ENCODE measurements at places on chromosomes 1 and 21.

DNA sequence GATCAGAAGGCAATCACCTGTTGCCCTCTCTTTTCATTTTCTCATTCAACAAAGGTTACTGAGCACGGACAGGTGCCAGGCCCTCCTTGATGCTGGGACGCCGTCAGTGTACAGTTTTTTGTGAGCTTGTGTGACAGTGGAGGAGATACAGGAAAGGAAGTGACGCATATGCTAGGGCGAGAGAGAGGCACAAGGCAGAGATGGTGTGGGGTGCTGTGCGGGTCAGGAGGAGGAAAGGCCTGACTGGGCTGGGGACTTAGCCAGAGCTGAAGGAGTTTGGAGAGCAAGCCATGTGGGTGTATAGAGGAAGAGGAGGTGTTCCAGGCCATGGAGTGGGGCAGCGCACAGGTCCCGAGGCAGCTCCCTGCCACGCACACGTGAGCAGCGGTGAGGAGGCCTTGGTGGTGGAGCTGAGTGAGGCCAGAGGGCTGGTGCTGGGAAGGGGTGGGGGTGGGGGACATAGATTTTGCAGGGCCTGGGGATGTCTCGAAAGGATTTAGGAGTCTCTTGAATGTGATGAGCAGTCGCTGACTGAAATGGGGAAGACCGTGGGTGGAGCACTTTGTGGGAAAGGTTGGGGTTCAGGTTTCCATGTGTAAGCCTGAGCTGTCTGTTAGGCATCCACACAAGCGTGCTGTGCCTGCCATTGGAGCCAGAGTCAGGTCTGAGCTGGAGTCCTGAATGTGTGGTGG is 46.0 kb downstream of the TRAPPC10 start:
- no peaks in the 10 kb centered on the region for H3K27me3 ChIP-seq
- no peak for DNase-seq
- H3K4me3 ChIP-seq, result no peak overlapping the region
- peaks cover 12% of the 10 kb centered on the region for H3K4me1 ChIP-seq
- peak overlapping the region; percentile 79 for H3K27ac ChIP-seq
- H3K36me3 ChIP-seq, result no peaks in the 10 kb centered on the region

- H3K4me3 ChIP-seq, result no peak overlapping the region
- no peaks in the 10 kb centered on the region for H3K36me3 ChIP-seq
- DNase-seq, result no peak
- H3K27ac ChIP-seq, result no peak overlapping the region
Measured at GRCh38 chr1:245380790-245381535, 226.2 kb downstream of the KIF26B start.

DNA sequence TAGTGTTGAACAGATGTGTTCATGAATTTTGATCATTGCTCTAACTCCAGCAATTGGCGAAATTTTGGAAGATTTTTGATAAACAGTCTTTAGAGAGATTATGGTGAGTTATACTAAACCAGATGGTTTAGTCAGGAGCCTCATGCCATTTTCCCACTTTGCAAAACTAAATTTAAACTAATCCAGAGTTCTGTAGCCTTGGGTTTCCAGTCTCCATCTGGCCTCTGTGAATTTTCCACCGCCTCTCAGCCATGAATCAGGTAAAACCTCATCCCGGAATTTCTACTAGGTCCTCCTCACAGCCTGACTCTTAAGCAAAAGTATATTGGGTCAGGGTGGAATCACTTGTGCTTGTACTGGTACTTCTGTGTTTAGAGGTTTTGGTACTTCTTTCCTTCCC is 44.8 kb downstream of the CLEC20A start:
- H3K27me3 ChIP-seq, result no peaks in the 10 kb centered on the region
- no peaks in the 10 kb centered on the region for H3K36me3 ChIP-seq
- H3K4me3 ChIP-seq, result no peak overlapping the region
- H3K4me1 ChIP-seq, result no peaks in the 10 kb centered on the region
- DNase-seq, result no peak
- no peak overlapping the region for H3K27ac ChIP-seq

DNA sequence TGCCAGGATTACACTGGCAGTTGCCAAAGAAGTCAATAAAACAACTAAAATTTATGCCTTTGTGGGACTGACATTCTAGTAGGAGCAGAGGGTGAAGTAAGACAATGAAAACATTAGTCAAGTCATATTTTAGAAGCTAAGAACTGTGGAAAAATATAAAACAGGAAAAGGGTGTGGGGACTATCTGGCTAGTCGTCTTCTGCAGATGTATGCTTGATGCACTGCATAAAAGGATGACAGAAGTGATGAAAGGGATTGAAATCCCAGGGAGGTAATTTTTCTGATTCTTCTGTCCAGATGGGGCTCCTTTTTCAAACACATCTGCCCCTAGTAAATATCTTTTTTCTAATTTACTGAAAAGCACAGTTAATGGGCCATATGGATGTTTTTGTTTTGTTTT is 706.3 kb downstream of the ADGRL2 start:
- no peak overlapping the region for H3K4me3 ChIP-seq
- no peaks in the 10 kb centered on the region for H3K4me1 ChIP-seq
- H3K27ac ChIP-seq, result no peak overlapping the region
- no peaks in the 10 kb centered on the region for H3K27me3 ChIP-seq

- H3K4me3 ChIP-seq, result no peak overlapping the region
- DNase-seq, result no peak
- peaks cover 7% of the 10 kb centered on the region for H3K27me3 ChIP-seq
- H3K27ac ChIP-seq, result no peak overlapping the region
Measured at GRCh38 chr1:241837901-241838300, 10.1 kb upstream of the EXO1 start.

- peaks cover 12% of the 10 kb centered on the region for H3K27me3 ChIP-seq
- no peak overlapping the region for H3K4me3 ChIP-seq
- DNase-seq, result no peak
- no peak overlapping the region for H3K27ac ChIP-seq
Measured at GRCh38 chr1:100852976-100853375, 41.7 kb downstream of the EXTL2 start.

DNA sequence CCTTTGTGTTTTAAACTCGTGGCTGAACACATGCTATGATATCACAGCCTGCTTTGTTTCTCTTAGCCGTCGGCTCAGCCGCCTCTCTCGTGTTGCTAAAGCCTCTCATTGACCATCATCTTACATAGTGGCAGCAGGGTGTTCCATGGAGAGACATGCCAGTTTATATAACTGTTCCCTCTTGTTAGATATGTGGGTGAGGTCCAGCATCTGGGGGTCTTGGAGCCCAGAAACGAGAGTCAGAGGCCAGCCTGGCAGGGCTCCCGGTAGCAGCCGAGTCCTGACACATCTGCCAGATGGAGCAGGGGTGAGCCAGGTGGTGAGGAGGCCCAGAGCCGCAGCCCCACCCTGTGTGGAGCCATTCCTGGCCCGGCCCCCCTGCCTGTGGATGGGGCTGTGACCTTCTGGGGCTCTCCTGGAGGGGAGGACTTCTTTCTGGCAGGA is 11.9 kb downstream of the PODN start:
- H3K4me3 ChIP-seq, result no peak overlapping the region
- H3K27ac ChIP-seq, result no peak overlapping the region
- H3K36me3 ChIP-seq, result no peaks in the 10 kb centered on the region
- no peaks in the 10 kb centered on the region for H3K4me1 ChIP-seq
- DNase-seq, result no peak

- H3K36me3 ChIP-seq, result peaks cover 28% of the 10 kb centered on the region
- no peaks in the 10 kb centered on the region for H3K27me3 ChIP-seq
- peak within 1 kb of the TSS; percentile 99 for H3K27ac ChIP-seq
- DNase-seq, result peak; percentile 79
Measured at GRCh38 chr1:156601122-156601830, at the start of gene GPATCH4. Gene GPATCH4 (minus strand): TSS chr1:156601479.

- peaks cover 2% of the 10 kb centered on the region for H3K27me3 ChIP-seq
- peak overlapping the region; percentile 3 for H3K27ac ChIP-seq
- no peak overlapping the region for H3K4me3 ChIP-seq
- H3K4me1 ChIP-seq, result peaks cover 15% of the 10 kb centered on the region
- no peak for DNase-seq
- H3K36me3 ChIP-seq, result no peaks in the 10 kb centered on the region
Measured at GRCh38 chr1:152165286-152166077, 6.5 kb upstream of the RPTN start.

- no peak overlapping the region for H3K4me3 ChIP-seq
- no peaks in the 10 kb centered on the region for H3K4me1 ChIP-seq
- no peak overlapping the region for H3K27ac ChIP-seq
- H3K36me3 ChIP-seq, result peaks cover 3% of the 10 kb centered on the region
Measured at GRCh38 chr1:171082606-171083005, 8.1 kb upstream of the FMO3 start.

DNA sequence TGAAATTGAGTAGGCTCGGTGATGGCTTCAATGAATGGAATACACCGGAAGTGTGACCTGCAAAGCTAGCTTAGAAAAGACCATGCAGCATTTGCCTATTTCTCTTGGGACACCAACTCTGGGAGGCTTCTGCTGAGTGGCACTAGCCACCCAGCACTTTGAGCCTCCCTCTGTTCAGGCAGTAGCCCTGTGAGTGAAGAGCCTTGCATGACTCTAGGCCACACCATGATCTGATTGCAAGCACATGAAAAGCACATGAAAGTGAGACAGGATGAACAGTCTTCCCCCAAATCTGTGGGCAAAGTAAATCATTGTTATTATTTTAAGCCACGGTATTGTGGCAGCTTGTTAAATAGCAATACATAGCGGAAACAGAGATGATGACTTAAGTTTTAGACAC is 2.8 kb downstream of the CD48 start:
- no peak overlapping the region for H3K27ac ChIP-seq
- H3K4me3 ChIP-seq, result no peak overlapping the region
- peaks cover 17% of the 10 kb centered on the region for H3K4me1 ChIP-seq
- no peak for DNase-seq
- H3K36me3 ChIP-seq, result peaks cover 1% of the 10 kb centered on the region

DNA sequence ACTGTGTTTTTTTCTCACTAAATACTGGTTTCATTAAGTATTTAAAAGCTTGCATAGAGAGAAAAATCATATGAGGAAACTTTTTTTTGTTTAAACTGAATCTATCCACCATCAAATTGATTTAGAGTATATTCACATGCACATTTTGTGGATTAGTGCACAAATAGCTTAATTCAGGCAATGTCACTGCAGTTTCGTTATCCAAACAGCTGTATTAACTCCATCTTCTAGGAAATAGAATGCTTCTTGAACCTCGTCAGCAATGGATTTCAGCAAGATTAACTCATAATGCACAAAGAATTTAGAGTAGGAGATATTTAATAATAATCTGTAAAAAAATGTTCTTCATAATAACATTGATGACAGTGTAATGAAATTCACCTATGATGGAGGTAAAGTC is 37.5 kb downstream of the NEXN start:
- H3K4me1 ChIP-seq, result peaks cover 5% of the 10 kb centered on the region
- no peaks in the 10 kb centered on the region for H3K27me3 ChIP-seq
- no peaks in the 10 kb centered on the region for H3K36me3 ChIP-seq
- no peak overlapping the region for H3K4me3 ChIP-seq

DNA sequence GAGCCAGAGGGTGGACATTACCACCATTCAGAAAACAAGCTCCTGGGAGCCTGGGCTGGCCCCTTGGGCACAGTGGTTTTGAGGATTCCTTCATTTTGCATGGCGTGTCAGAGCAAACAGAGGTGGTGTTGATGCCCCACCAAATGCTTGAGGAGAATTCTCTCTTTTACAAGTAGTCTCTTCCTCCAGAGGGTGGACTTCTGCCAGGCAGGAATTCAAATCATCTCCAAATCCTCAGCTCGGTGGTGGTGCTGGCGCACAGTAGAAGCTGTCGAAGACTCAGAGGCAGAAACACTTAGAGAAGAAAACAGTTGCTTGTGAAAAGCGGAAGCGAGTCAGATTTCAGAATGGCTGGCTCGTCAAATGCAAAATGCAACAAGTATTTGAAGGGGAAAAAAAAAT is 3.4 kb upstream of the CHI3L1 start:
- H3K27me3 ChIP-seq, result peaks cover 4% of the 10 kb centered on the region
- no peak overlapping the region for H3K27ac ChIP-seq
- no peaks in the 10 kb centered on the region for H3K36me3 ChIP-seq
- no peak overlapping the region for H3K4me3 ChIP-seq

GRCh38 chr1:173857363-173857917 is 10.3 kb downstream of the GAS5 start:
- peaks cover 15% of the 10 kb centered on the region for H3K36me3 ChIP-seq
- no peak for DNase-seq
- H3K4me3 ChIP-seq, result no peak overlapping the region
- H3K4me1 ChIP-seq, result no peaks in the 10 kb centered on the region
- H3K27ac ChIP-seq, result no peak overlapping the region
- no peaks in the 10 kb centered on the region for H3K27me3 ChIP-seq

GRCh38 chr1:172339842-172340241 is 80.6 kb upstream of the C1orf105 start:
- no peak for DNase-seq
- H3K36me3 ChIP-seq, result no peaks in the 10 kb centered on the region
- no peaks in the 10 kb centered on the region for H3K4me1 ChIP-seq
- no peak overlapping the region for H3K27ac ChIP-seq
- H3K4me3 ChIP-seq, result no peak overlapping the region

- H3K36me3 ChIP-seq, result no peaks in the 10 kb centered on the region
- no peak overlapping the region for H3K4me3 ChIP-seq
- H3K27ac ChIP-seq, result no peak overlapping the region
- H3K4me1 ChIP-seq, result no peaks in the 10 kb centered on the region
- DNase-seq, result no peak
Measured at GRCh38 chr1:217647791-217648190, 16.6 kb downstream of the SPATA17 start.

DNA sequence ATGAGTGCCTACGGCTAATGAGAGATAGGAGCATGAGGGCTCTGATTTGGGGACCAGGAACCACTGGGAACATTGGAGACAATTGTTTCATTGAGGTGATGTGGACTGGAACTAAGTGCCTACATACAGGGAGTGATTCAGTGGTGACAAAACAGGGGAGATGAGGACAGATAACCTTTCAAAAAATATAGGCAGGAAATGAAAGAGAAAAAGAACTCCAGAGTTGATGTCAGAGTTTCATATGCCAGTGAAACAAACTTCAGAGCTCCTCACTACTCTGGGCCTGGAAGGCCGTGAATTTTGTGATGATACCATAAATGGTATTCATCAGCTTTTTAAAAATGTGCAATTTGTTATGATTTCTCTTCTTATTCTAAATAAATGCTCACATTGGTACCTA is 39.3 kb downstream of the FASLG start:
- no peaks in the 10 kb centered on the region for H3K27me3 ChIP-seq
- peak overlapping the region; percentile 72 for H3K27ac ChIP-seq
- no peak for DNase-seq
- peaks cover 46% of the 10 kb centered on the region for H3K4me1 ChIP-seq
- no peaks in the 10 kb centered on the region for H3K36me3 ChIP-seq

DNA sequence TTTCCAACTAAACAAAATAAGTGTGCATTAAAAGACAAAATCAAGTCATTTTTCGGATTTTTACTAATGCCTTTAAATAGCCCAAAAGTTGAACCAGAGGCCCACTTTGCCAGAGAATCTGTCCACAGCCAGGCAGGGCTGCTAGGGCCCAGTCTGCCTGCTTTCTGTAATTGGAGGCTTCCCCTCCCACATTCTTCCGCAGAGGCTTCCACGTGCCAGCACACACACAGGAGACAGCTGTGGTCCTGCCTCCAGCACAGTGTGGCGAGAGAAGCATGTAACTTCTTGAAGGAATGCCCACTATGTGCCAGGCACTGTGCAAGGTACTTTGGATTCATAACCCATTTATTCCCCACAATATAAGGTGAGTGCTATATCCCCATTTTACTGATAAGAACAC is 11.3 kb upstream of the PDZK1IP1 start:
- H3K4me1 ChIP-seq, result no peaks in the 10 kb centered on the region
- H3K27me3 ChIP-seq, result peaks cover 22% of the 10 kb centered on the region
- no peak overlapping the region for H3K4me3 ChIP-seq
- no peak for DNase-seq
- no peaks in the 10 kb centered on the region for H3K36me3 ChIP-seq
